H9 (cell line): ENCODE measurements at places on chromosomes 7 and 10.

- DNase-seq = no peak
Observed at GRCh38 chr7:48158404-48158803, 12.9 kb upstream of the ABCA13 start.

DNA sequence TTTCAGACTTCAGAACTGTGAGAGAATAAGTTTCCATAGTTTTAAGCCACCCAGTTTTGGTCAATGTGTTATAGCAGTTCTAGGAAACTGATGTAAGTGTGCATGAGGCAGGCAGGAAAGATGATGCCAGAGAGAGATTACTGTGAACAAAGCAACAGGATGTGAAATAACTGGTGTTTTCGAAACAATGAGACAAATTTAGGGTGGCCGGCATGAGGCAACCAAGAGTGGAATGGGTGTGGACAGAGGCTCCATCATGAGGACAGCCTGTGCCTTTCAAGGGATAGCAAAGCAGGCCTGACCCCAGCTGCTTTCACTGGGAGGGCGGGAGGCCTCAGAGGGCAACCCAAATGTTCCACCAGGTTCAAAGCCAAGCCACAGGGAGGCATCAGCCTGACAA, 67.3 kb upstream of the UCN3 start:
- DNase-seq = no peak

GRCh38 chr7:6516387-6516983, 34.8 kb downstream of the GRID2IP start:
- peak; percentile 92 for DNase-seq

DNA sequence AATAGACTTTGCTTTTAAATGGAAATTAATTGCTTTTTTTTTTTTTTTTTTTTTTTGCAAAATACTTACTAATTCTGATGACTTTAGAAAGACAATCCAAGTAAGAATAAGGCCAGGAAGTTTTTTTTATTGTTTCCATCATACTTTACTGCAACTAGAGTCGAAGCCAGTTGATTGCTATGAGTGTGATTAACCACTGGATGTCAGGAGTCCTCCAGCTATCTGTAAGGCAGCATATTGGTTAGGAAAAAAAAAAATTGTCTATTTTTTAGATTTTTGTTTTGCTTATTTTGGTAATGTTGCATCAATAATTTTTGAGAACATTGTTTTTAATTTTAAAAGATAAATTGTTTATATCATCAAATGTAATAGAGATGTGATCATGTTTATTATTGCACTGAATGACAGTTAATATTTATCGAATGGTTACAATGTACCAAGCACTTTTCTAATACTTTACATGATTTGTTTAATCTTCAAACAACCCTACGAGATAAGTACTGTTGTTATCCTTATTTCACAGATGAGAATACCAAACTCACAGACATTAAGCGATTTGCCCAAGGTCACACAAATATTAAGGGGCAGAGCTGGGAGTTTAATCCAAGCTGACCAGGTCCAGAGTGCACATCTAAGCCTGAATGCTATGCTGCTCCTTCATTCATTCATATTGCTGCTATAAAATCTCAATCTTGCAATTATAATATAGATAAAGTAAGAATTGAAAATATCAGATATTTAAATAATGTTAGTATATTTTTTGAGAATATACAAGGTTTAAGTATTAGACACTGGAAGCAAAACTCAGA, 19.9 kb upstream of the LMOD2 start:
- DNase-seq = no peak

GRCh38 chr7:39919646-39920045, 30.4 kb upstream of the CDK13 start:
- no peak for DNase-seq

DNA sequence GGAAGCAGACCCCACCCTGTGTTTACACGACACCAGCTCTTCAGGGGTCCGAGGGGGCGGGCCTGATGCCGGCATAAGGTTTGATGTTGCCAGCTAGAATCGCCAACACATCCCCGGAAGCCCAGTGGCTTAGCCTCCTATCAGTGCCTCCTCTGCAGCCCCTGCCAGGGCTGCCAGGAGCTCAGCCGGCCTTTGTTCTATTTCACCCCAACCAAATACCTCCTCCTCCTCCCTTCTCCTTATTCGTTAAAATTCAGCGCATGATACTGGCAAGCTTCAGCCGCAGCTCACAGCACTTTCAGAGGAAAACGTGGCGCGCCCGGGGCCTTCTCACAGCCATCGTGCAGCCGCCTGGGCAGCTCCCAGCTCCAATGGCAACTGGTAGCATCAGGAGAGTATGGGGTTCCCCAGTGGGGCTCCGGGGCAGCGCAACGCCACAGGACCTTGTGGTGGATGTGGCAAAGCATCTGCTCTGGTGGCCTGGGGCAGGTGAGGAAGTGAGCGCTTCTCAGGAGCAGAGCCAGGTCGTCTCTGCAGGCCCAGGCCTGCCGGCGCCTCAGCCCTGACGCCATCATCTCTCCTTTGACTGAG, 176.4 kb upstream of the RHEB start:
- DNase-seq = no peak

DNA sequence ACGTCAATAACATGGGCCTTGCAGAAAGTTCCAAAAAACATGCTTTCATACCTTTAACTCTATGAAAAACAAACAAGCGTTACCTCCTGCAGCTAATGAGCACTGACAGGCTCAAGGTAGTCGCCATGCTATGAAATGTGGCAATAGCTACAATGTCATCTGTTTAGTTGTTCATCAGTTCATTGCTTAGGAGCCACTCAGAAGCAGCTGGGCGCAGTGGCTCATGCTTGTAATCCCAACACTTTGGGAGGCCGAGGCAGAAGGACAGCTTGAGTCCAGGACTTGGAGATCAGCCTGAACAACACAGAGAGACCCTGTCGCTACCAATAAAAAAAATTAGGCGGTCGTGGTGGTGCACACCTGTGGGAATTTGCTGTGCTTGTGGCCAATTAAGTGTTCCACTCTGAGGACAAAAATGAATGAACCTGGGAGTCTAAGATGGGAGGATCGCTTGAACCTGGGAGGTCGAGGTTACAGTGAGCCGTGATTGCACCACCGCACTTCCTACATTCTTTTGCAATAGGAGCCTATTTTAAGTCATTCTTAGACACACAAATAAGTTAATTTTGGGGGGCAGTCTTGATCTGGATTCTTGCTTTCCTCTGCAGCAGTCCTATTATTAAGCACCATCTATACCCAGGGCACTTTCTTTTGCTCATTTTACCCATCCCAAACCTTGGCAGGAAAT, 276.2 kb upstream of the KLF14 start:
- DNase-seq = no peak

DNA sequence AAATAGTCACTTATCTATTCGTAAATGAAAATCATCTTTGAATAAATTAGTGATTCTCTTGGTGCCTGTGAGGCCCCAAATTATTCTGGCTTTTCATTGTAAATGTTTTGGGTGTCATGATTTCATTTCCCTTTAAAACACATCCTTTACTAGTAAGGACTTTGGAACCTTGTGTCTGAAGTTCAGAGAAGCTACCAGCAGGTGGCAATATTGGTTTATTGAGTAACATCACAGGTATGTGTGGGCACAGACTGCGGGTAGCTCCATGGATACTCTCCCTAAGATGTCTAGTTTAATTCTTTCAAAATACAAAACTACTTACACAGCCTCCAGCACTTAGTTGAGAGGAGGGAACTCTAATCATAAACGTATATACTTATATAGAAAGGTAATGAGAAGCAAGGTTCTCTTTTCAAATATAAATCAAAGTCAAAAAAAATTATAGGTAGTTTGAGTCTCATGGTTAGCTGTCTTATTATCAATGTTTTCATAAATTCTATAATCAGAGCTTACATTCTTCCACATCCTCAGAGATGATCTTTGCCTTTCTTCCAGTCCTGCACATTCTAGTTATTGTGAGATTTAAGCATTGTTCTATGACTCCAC, 449.6 kb downstream of the GRM8 start:
- peak; percentile 49 for DNase-seq

GRCh38 chr10:132906106-132906505, 36.3 kb downstream of the CFAP46 start:
- no peak for DNase-seq

DNA sequence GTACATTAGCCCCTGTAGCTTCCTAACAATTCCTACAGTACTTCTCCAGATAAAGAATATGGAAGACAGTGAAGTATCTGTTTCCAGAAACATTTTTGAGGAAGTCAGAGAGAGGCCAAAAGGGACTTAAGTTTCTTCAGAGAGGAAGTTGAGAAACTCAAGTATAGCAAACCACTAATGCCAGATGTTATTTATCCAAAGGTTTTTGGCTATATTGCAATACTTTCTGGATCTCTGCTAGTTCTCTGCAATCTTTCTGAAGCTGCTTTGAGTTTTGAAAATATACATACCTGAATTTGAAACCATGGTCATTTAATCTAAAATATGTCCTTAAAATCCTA, 64.7 kb downstream of the BICC1 start:
- DNase-seq = no peak

- DNase-seq = no peak
Observed at GRCh38 chr10:35400595-35401268, 64.4 kb downstream of the CCNY start.

DNA sequence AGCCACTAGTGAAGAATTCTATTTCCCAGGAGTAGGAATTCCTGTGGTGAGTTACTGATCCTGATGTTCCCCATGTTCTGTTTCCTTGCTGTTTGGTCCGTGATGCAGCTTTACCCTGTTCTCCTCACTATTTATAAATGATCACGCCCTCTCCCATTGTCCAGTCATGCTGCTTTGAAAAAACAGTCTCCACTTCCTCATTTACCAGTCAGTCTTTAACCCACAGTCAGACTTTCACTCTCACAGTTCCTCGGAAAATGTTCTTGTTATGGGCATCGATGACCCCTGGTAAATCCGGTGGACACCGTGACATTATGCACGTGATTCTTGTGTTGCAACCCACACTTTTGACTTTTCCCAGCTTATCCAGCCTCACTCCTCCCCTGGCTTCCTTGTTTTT, 14.4 kb downstream of the SCIN start:
- DNase-seq = no peak

DNA sequence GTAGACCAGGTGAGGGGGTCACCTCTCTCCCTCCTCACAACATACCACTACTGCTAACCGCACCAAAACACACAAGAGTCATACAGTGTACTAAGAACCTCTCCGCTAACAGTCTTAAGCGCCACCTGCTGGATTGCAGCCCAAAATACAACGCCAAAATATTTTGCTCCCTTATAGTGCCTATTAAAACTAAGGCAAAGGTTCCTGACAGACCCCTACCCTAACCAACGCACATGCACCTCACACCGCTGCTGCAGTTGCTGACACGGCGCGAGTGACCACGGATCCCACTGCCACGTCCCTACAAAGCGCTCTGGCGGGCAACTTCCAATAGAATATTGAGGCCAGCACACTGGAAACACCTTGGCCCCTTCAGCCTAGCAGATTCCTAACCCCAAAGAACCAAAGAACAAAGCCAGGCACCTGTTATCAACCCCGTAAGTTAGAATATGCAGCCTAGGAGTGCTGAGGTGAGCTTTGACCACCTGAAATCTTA, 563.6 kb upstream of the SEMA3D start:
- DNase-seq = peak; percentile 76

DNA sequence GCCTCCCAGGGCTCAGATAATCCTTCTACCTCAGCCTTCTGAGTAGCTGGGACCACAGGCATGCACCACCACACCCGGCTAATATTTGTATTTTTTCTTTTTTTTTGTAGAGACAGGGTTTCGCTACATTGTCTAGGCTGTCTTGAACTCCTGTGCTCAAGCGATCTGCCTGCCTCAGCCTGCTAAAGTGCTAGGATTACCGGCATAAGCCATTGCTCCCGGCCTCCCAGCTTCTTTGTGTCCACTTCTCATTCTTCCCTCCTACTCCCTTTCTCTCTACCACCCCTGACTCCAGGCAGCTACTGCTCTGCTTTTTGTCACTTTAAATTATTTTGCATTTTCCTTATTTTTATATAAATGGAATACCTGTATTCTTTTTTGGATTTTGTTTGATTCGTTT, 83.4 kb downstream of the PALS2 start:
- no peak for DNase-seq

- DNase-seq = no peak
Observed at GRCh38 chr10:28559618-28560017, 26.7 kb downstream of the WAC start.

- DNase-seq = no peak
Observed at GRCh38 chr7:7862393-7862792, 106.2 kb upstream of the GLCCI1 start.

DNA sequence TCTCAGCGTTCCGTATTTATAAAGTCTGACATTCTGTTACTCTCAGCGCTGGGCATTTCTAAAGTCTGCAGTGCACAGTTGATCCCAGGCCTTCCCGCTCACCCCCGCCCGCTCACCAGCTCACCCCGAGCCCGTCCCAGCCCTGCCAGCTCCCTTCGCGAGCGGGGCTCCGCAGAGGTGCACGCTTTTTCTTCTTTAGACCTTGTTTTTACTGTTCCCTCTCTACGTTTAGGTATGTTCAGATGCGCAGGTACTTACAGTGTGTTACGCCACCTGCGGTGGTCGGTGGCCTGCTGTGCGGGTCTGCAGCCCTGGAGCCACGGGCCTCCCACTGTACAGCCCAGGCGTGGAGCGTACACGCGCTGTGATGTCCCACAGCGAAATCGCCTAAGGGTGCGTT, 28.8 kb downstream of the NKX6-2 start:
- DNase-seq = no peak

DNA sequence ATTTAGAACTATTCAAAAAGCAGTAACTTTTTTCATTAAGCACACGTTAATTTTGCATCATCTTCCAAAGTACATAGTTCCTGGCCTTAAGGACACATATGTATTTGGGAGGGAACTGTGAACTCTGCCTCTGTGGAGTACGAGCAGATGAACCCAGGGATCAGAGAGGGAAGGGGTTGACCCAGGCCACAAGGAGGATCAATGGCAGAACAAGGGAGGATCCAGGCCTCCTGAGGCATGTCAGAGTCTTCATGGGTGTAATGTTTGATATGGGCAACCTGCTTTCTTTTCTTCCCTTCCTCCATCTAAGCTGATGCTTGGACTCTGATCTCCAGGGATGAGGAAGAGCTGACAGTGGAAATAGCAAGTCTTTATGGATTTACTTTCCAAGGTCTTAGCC, 164.0 kb downstream of the SH2D4B start:
- DNase-seq = no peak

DNA sequence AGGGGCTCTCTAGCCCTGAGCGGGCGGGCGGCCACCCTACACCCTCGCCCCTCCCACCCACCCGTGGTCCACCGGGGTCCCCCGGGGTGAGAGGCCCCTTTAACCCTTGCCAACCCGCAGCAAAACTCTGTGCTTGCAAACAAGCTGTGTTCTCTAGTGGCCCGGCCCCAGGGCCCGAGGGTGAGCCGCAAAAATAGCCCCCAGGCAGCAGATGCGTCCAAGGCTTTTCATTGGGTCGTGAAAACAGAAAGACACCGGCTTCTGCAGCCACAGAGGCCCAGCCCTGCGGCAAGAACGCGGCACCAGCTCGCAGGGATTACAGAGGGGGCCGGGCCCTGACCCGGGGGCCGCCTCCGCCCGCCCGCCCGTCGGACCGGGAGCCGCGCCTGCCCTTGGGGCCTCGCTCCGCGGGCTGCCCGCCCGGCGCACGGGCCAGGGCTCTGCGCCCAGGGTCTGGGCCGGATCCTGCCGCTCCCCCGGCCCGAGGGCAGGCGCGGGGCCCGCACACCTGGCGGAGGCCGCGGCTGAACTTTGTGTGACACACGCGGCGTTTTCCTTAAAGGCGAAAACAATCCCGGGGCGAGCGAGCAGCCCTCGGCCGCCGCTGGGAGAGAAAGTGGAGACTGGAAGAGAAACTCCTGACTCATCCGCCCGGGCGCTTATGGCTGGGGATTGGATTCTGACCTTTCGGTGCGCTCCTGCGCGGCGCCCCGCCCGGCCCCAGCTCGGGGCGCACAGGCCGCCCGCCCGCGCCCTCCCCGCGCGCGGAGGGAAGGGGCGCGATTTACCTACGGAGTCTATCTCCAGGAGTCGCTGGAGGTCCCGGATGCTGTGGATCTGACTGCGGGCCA, 2.8 kb downstream of the PDGFA start:
- DNase-seq = no peak

GRCh38 chr7:82017334-82017943, 247.6 kb upstream of the HGF start:
- DNase-seq = no peak
